ENCODE measurements at places on chromosomes 3 and 15. TPM values are rescaled to one million over a fixed set of nuclear protein-coding genes. Genes with fewer than 3 reads are reported as not detected.

CRTC3 gene
- 10.9 TPM for total RNA-seq

BLOC1S6 gene
- 105 TPM for total RNA-seq

SCG5 gene
- 16.7 TPM for total RNA-seq

GJD2 gene
- not detected for total RNA-seq

WDR49 gene
- total RNA-seq: under 0.01 TPM

HIGD2B gene
- total RNA-seq: not detected

CLDN16 gene
- total RNA-seq: 0.09 TPM

PRSS50 gene
- not detected for total RNA-seq

ZIC1 gene
- not detected for total RNA-seq

PTPRG gene
- 27.6 TPM for total RNA-seq

C2CD4A gene
- total RNA-seq: not detected

DNA sequence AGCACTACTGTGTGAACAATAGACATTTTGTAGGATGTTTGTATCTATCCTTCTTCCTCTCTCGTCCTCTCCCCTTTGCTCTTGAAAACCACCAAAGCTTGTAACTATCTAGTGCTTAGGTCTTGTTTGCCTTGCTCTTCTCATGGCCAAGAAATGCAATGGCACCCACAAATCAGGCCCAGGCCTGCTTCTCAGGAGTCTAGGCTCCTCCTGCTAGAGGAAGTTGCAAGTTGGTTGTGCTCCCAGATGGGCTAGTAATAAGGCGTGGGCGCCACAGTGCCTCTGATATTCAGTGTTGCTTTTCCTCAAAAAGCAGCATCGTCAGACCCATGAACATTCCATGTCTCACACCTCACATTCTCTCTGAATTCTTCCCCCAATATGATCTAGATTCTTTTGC is 28.7 kb downstream of the ZNF385D start:
- DNase-seq: no peak

DNA sequence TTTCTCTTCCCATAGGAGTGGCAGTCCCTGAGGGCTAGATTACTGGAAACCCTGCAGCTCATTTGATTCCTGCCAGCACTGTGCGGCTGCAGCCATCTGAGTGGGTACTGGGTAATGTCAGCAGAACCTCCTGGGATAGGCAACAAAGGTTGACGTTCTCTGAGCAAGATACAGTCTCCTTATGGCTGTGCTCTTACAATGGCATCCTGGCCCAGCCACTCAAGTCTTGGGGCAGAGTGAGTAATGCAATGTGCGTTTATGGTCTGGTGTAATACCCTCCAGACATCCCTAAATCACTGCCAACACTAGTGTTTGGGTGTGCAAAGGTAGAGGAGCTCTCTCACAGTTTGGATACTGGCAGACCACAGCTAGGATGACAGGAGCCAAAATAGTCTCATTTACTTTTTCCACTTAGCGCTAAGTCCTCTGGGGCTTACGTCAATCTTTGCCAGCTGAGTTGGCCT is 775.8 kb downstream of the ZNF385D start:
- DNase-seq: peak; percentile 54

DNA sequence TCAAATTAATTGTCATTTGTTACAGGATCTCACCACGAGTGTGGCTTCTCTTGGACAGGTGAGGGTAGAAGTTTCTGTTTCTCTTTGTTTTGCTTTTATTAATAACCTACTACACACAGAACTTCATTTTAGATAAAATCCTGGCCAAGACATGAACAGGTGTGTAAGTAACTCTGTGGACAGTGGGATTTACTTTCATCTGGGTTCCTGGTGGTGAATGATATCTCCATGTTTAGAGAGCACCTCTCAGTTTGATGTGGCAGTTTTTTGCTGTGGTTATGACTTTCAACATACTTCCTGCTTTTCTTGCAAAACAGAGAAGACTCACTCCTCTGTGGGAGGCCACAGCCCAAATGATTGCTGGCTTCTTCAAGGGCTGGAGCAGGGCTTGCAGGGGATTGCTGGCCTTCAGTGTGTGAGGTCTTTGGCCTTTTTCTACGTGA is 71.1 kb upstream of the XCR1 start:
- peak; percentile 82 for DNase-seq

DNA sequence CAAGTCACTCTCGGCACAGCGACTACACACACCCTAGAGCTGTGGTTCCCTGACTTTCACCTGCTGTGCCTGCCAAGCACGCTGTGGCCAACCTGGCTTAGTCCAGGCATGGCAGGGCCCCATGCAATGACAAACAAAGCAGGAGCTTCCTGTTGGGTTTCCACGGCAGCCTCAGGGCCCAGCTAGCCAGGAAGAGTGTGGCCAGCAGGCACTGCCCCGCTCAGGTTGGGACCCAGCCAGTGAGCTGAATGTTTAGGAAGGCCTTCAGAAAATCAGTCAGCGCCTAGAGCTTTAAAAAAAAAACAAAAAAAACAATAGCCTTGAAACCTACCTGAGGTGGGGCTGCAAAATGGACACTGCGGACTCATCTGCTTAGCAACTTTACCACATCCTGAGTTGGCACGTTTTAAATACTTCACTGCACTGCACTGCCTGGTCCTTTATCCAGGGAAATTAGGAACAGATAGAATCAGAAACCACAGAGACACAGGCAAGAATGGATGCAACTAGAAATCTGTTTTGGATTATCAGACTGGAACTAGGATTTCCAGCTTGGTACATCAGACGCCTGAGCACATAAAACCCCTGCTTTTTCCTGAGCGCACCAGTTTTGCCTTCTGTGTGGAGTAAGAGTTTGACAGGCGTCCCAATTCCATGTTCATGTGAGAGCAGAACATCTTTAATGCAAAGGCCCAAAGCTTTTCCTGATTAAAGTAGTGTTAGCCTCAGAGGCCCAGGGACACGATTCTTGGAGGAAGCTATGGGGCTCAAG is 36.2 kb upstream of the LDHAL6B start:
- DNase-seq: peak; percentile 69

- no peak for DNase-seq
These were observed 215.7 kb upstream of the SLC2A2 start for GRCh38 chr3:171242170-171242569.

- no peak for DNase-seq
These were observed 18.4 kb upstream of the EMC3 start for GRCh38 chr3:10004960-10005564.

GRCh38 chr15:63920504-63921175 is 86.9 kb upstream of the HERC1 start:
- DNase-seq: no peak

DNA sequence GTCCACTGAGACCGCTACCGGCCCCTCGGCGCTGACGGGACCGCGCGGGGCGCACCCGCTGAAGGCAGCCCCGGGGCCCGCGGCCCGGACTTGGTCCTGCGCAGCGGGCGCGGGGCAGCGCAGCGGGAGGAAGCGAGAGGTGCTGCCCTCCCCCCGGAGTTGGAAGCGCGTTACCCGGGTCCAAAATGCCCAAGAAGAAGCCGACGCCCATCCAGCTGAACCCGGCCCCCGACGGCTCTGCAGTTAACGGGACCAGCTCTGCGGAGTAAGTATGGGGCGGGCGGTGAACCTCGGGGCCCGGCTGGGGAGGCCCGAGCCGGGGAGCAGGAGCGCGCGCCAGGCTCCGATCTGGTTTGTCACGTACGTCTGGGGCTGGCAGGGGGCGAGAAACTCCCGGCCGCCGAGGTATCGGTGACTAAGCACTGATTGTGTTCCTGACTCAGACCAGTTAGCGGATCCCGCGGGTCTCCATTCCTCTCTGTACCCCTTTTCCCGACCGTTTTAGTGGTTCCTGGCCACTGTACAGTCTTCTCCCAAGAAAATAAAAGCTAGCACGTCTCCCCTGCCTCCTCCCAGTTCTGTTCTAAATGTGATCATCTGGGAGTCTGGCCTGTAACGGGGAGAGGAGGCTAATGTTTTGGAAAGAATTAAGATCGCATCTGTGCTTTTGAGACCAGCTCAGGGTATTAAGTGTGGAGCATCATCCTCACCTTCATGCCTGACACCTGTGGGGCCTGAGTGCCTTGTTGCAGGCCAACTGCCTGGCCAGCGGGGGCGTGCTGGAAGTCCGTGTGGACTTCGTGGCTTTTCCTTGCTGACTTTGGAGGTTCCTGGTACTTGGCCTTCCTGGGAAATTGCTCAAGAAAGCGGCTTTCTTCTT is 691 bp downstream of the MAP2K1 start:
- DNase-seq: peak; percentile 63

DNA sequence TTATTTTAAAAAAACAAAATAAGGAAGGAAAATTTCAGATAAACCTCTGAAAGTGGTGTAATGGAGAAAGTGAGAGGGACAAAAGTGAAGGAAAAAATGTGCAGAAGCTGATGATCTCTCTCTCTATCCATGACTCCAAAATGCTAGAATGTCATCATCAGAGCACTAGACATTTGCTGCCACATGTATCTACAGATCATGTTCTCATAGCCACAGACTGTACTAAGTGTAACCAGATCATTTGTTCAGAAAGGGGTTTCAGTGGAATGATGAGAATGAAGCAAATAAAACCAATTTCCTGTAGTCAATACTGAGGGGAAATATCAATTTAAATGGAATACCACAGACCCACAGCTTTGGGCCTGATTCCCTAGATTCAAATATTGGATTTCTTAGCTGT is 104.3 kb upstream of the CHMP2B start:
- no peak for DNase-seq

GRCh38 chr15:89551550-89551949 is 23.7 kb upstream of the TICRR start:
- DNase-seq: no peak

DNA sequence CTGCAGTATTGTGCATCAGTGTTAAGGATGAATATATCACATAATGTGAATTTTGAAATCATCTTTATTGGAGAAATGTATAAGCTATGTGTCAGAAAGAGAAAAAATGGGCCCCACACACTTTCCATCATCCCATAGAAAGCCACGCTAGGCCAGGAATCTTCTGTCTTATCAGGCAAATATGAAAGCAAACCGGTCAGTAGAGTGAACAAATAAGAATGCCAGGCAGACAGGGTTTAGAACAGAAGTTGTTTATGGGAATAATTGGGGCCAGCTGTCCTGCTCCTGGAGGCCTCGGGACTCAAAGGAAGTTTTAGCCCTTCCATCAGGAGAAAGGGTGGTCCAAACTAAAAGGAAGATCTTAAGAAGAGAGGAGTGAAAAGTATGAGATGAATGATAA is 39.5 kb downstream of the ZNF280D start:
- peak; percentile 6 for DNase-seq

DNA sequence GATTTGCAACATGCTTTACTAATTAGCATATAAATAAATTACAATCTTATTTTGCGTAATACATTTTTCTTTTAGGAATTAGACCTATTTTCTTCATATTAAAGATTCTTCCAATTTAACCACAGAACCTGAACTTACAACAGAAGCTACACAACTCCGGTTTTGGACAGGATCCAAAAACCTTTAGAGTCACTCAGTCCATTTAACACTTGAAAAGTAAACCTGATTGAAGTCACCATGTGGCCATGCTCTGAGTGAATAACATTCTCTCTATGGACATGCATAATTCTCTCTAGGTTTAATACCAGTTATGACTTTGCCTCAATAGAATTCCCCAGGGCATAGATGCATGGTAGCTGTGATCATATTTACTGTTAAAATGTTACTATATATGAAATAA is 751.0 kb downstream of the VGLL3 start:
- no peak for DNase-seq

- DNase-seq: no peak
These were observed 11.6 kb downstream of the GALNT15 start for GRCh38 chr3:16186086-16186485.

- no peak for DNase-seq
These were observed 34.3 kb upstream of the TRAK1 start for GRCh38 chr3:42056840-42057239.

- DNase-seq: no peak
These were observed 52.5 kb upstream of the TSC22D2 start for GRCh38 chr3:150355574-150355973.

DNA sequence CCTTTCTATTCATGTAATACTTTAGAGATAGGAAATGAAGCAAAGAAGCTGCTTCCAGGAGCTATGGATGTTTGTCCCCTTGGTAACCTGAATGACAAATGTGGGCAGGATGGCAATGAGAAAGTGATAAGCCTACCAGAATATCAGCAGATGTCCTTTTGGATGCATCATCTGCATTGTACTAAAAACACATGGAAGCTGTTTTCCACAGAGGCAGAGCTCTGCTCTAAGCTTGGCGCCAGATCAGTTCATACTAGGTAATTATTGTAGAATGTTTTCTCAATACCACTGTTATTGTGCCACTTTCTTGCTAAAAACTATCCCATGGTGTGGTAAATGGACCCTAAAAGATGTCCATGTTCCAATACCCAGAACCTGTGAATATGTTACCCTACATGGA is 100.2 kb downstream of the DTWD1 start:
- DNase-seq: no peak

- peak; percentile 30 for DNase-seq
These were observed 3.9 kb downstream of the MAPKAPK3 start for GRCh38 chr3:50620820-50621219.

- DNase-seq: peak; percentile 53
These were observed 66.2 kb downstream of the SCN11A start for GRCh38 chr3:38985581-38985980.

DNA sequence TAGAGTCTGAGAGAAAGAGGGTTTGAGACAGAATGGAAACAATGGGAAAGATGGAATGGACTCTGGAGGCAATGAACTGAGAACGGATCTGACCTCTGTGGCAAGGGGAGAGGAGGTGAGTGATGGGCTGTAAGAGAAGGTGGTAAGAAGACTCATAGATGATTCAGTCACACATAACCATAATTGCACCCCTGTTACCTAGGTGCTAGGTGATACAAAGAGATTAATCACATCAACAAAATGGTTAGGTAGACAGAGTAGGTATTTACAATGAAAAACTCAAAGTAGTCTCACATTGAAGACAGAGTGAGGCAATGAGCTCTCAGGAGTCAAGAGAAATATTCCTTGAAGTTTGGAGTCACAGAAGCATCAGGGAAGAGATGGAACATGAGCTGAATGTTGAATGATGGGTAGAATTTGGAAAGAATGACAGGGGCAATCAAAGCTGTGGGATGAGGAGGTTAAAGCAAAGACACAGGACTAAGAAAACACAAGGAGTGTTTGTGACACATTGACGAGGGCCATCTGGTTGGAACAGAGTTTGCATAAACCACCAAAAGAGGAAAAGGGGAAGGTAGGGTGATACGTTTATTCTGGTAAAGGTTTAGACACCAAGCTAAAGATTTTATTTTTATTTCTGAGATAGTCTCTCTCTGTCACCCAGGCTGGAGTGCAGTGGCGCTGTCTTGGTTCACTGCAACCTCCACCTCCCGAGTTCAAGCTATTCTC is 32.7 kb downstream of the MME start:
- DNase-seq: no peak

- no peak for DNase-seq
These were observed 148.3 kb downstream of the SMAD6 start for GRCh38 chr15:66850078-66850991.

DNA sequence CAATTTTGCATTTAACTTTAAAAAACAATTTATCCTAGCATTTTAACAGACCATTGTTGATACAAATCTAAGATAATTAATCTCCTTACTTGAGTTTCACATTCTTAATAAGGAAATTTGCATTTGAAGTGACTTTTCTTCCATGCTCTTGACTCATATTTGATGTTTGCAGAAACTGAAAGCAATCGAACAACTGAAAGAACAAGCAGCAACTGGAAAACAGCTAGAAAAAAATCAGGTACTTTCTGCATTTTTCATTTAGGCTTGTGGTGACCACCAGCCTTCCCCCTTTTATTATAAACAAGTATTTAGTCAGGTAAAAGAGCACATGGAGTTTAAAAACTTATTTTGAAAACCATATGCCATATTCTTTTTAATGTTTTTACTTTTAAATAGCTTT is 20.1 kb upstream of the SELENOT start:
- no peak for DNase-seq

GRCh38 chr15:28986108-28986507 is 100.3 kb downstream of the APBA2 start:
- no peak for DNase-seq
